ENCODE measurements at places on chromosomes 11 and 22.
A peak's percentile ranks its signal among the peaks of the same experiment; 100 is the strongest.

DNA sequence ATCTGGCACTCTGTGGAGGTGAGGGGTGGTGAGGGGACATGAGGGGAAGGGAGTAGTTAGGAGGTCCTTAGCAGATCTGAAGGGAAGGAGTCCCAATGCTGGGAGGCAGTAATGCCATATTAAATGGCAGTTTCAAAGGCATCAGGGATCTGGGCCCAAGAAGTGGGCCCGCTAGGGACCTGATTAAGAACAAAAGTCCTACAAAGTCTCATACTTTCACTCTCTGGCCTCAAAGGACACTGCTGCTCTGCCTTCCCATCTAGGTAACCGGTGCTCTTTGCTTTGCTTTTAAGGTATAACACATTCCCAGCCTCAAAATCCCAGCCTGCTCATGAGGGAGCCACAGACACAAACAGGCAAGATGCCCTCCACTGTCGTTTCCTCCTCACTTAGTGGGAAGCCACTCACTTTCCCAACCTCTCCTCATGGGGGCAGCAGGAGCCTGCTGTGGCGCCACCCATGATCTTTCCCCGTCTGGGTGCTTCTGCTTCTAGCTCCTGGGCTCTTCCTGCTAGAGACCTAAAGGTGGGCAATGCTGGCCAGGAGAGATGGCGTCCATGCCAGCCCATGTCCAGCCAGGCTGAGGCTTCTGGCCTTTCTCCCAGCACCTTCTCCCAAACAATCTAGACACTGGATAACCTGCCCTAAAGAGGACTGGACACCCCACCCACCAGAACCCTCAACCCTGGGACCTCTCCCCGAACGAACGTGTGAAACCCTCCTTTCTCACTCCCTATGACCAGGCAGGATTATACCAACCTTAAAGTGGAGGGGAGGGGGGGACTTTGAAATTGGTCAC, 68.3 kb downstream of the PLEKHA7 start:
- DNase-seq = peak; percentile 68

DNA sequence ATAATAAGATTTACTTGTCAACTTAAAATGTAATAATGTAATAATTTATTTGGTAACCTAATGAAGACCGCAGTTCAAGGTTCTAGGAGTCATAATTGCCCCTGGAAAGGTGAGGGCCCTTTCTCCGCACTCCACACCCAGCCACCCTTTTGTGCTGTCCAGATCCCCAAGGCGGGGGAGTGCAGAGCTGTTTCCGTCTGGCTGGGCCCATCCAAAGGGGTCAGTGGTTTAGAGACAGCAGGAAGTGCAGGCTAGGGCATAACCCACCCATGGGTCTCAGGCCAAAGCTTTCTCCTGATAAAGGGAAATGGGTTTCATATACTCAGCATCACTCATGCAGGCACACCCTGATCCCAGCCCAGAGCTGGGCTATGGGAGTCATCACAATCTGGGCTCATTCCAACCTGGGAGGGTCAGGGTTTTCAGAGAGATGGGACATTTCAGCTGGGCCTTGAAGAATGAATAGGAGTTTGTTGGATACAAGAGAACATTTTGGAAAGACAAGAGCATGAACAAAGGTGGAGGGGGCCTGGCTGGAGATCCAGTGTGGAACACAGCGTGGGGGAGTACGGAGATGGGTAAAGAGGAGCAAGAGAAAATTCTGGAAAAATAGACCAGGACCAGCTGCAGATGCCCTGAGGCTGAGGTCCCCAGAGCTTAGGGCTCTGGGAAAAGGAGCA, 432.2 kb downstream of the TBC1D22A start:
- DNase-seq = no peak

- no peak for DNase-seq
Measured at GRCh38 chr11:62360685-62361084, 23.4 kb downstream of the ASRGL1 start.

DNA sequence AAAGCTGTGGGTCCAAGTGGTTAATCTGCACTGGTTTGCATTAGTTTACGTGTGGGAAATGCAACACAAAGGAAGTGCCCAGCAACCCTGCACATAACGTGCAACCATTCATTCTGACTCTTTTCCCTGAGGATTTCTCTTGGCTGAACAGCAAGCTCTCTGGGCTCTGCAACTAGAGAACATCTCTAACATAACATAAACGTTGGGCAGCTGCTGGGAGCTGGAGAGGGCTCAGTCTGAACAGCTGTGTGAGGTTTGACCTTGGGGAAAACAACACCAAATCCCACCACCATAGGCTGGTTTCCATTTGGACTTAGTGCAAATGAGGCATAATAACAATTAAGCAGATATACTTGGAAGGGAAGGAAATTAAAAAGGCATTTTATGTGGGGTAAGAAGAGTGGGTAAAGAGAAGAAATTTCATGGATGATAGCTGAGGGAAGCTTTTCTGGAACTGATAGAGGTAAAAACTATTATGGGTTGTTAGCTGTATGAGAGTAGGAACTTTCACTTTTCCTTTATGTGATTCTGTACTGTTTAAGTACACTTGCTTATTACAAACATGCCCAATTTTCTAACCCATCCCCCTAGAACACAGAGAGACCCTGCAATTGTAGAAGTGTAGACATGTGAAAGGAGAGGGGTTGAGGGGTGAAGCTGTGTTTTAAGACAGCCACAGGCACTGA, 76.2 kb downstream of the SNX19 start:
- DNase-seq = no peak

DNA sequence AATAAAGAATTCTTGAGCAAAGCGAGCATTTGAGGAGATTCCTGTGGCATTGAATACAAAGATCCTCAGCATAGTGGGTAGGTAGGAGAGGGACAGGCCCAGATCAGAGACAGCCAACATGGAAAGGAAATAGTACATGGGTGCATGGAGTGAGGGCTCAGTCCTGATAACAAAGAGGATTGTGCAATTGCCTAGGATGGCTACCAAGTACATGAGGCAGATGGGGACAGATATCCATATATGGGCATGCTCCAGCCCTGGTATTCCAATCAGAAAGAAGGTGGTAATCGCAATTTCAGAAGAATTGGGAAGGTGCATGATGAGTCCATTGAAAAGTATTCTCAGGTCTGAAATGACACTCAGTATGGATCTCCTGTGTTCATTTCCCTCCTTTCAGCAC, 8.6 kb downstream of the OR51T1 start:
- no peak for DNase-seq

DNA sequence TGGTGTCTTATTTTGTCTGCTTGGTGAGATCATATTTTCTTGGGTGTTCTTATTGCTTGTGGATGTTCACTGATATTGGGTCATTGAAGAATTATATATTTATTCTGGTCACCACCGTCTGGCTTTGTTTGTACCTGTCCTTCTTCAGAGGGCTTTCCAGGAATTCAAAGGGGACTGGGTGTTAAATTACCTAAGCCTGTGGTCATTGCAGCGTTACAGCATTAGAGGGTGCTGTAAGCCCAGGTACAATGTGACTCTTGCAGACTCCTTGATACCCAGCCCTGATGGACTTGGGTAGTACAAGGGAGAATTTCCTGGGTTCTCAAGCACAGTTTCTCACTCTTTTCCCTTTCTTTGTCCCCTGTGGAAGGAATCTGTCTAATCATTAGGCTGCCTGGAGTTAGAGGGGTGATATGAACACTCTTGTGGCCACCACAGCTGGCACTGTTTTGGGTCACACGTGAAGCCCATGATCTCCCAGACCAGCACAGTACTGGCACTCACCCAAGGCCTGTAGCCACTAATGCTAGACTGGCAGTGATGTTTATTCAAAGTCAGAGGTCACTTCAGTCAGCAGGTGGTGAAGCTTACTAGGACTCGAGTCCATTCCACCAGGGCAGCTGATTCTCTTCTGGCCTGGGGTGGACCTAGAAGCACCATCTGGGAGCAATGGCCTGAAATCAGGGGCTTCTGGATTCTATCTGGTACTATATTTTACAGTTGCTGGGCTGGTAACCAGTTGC, 56.1 kb upstream of the NARS2 start:
- DNase-seq = no peak

- DNase-seq = no peak
Measured at GRCh38 chr22:44892803-44893730, 116.7 kb downstream of the PHF21B start.

DNA sequence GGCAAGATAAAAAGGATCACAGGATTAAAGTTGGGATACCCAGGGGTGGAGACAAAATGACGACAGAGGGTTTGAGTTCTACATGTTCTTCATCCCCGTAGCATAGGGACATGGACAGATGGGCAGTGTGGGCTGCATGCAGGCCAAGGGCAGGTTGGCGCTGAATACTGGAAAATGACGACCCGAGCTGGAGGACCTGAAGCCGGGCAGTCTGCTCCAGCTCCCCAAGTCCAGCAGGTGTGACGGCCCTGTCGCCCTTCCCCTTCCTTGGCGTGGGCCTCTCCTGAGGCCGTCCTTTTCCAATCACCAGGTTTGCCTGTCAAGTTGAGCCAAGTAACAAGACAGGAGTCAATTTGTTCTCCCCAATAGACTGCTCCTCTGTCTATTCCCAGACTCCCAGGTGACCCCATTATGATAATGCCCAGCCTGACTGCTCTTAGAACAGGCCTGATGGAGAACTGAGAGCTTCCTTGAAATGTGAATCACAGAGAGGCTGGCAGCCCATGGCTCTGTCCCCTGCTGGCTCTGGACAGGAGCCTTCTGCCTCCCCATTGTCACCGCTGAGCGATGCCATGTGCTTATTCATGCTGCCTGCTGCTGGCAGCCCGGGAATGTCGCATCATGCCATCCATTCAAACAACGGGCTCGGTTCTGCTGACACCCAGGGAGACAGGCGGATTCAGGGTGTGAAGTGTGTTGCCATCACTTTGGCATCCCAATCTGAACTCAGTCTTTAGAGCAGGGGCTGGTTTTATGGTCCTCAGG, 392.1 kb downstream of the NTM start:
- no peak for DNase-seq

DNA sequence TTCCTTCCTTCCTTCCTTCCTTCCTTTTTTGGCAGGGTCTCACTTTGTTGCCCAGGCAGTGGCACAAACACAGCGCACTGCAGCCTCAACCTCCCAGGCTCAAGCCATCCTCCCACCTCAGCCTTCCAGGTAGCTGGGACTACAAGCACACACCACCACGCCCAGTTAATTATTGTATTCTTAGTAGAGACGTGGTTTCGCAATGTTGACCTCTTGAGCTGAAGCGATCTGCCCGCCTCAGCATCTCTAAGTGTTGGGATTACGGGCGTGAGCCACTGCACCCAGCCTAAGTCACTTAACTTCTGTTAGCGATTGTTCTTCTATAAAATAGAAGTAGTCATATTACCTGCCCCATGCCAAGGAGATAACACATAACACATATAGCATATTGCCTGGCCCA, 2.8 kb upstream of the SYTL2 start:
- no peak for DNase-seq

DNA sequence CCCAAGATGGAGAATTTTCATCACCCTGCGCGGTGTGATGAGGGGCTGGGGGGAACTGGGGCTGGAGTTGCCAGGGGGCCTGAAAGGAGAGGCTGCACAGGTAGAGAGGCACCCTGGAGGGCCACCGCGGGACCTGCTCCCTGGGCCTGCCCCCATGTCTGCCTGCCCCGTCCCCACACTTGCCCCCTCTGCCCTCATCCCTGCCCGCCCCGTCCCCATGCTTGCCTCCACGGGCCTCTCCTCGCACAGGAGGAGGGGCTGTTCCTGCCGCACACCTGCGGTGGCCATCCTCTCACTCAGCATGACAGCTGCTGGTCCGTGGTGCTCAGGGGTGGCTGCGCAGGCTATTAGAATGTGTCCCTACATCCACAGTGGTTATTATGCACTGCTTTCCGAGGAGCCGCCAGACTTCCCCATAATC, 43.5 kb downstream of the LINC01488 start:
- no peak for DNase-seq

DNA sequence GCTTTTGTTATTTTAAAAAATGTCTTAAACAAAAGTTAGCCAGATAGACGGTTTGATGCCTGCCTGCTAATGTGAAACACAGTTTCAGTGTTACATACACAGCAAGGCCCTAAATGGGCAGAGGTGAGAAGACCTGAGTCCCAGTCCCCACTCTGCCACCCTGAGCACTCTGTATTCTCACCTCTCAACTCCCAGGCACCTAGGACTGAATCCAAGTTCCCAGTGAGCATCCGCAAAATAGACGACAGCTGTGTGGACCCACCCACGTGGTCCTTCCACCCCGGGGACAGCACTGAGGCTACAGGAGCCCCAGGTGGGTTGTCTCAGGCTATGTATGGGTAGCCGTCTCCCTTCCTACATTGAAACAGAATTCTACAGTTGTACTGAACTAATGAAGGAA, 111.5 kb downstream of the RPL27A start:
- DNase-seq = no peak

GRCh38 chr11:71164621-71165020, 87.8 kb downstream of the SHANK2 start:
- DNase-seq = no peak

- no peak for DNase-seq
Measured at GRCh38 chr11:126282361-126282735, 545 bp upstream of the TIRAP start.

GRCh38 chr22:31122532-31123291, at the start of gene INPP5J:
Gene INPP5J (plus strand): TSS chr22:31122966. CDS start chr22:31123015, 49 bp downstream.
- DNase-seq = no peak

- DNase-seq = no peak
Measured at GRCh38 chr11:18624161-18624560, 10.0 kb downstream of the SPTY2D1 start.

DNA sequence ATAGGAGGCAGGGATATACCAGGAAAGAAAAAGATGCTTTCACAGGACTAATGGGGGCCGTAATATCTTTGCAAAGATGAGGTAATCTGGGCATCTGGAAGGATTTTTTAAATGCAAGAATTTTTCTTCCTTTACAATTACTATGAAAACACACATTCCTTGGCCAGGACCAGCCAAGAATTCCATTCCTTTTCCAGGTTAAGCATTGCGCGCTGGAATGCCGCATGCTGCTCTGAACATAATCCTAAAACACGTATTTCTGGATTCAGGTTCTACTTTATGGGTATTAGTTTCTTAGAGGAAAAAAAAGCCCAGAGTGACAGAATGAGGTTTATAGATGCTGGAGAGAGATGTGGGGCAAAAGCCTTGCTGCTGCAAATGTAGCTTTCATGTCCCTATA, 99.4 kb upstream of the SORL1-AS1 start:
- no peak for DNase-seq

DNA sequence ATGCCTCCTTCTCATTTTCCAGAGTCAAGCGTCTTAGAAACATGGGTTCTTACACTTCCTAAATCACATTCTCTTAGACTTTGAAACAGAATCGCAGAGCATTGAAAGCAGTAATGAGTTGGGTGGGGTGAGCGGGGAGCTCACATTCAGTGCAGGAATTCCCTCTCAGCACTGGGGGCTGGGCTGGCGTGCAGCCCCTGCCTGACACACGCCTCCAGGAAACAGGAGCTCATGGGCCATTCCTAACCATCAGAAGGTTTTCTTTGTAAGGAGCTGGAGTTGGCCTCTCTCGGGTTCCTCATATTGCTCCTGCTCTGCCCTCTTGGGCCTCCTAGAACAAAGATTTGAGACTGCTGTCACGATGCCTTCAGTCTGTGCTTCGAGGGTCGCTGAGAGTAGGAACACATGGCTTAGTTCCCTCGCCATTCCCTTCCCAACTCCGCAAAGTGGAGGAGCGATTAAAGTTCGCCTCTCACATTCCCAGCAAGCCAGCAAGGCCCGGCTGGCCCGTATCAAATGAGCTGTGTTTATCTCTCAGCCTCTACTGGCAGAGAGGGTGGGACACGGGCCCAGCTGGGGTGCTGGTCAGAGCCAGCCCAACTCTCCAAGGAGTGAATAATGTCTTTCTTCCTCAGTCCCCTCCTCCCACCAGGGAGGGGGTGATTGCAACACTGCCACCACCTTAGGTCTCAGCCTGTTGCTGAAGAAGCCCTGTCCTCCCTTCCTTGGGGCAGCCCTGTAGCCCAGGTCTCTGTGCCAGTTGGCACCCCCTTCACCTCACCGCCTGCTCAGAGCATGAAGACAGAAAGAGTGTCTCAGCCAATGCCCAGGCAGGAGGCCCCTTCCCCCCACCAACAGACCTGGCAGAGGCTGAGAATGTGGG, 10.4 kb downstream of the CHRDL2 start:
- no peak for DNase-seq

Data from common myeloid progenitor, CD34-positive (primary cell).